ENCODE measurements at places on chromosomes 4 and X.

GRCh38 chrX:40078489-40079227, 19.1 kb downstream of the BCOR start:
- no peak for DNase-seq

DNA sequence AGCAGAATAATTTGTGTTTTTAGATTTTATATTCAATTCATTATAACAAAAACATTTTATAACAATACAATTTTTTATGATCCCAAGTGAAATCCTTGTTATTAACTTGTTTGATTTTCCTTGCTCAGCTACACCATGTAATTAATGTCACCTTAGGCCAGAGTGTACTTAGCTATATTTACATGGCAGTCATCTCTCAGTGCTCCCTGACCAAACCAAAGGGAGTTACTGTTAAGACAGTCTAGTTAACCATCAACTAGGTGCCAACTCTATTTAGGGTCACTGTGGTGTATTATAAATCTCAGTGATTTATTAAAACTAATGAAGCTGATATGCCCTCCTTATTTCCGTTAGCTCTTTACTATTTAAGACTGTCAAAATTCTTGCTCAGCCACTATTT, 44.4 kb downstream of the CCDC158 start:
- DNase-seq = no peak

- no peak for DNase-seq
These were observed 44.4 kb downstream of the KIAA0232 start for GRCh38 chr4:6826781-6827508.

GRCh38 chr4:71550220-71551165, 211.7 kb downstream of the SLC4A4 start:
- no peak for DNase-seq

DNA sequence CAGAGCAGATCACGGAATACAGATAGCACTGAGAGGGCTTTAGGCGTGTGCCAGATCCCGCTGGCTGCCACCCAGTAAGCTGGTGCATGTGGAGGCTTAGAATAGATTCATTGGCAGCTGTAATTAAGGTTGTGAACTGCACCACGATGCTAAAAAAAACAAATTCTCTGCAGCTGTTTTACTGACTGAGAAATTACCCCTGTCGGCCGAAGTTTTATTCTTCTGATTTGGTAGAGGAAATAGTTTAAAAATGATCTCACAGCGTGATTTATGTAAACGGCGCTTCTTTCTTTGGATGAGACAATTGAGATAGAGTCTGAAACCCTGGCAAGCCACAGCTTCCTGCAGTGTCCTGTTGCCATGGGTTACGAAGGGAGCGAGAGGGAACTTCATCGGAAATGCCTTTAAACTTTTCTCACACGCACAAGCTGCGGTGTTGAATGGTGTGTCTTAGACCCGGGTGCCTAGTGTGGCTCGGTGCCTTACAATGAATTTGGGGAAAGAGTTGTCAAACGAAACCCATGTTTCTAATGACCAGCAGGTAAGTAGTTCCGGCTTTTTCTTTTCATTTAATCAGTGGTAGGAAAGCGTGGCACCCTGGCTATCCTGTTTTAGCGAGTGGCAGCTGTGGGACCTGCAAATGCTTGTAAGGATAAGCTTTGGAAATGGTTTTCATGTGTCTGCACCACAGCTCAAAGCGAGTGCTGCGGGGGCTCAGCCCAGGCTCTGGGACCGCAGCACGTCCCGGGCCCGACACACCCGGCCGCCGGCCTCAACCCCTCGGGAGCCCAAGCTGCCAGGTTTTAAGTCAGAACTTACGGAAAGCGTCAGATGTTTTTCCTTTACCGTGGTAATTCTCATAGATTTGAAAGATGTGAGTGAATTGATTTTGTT, 71.7 kb upstream of the HGFAC start:
- DNase-seq = peak; percentile 27

DNA sequence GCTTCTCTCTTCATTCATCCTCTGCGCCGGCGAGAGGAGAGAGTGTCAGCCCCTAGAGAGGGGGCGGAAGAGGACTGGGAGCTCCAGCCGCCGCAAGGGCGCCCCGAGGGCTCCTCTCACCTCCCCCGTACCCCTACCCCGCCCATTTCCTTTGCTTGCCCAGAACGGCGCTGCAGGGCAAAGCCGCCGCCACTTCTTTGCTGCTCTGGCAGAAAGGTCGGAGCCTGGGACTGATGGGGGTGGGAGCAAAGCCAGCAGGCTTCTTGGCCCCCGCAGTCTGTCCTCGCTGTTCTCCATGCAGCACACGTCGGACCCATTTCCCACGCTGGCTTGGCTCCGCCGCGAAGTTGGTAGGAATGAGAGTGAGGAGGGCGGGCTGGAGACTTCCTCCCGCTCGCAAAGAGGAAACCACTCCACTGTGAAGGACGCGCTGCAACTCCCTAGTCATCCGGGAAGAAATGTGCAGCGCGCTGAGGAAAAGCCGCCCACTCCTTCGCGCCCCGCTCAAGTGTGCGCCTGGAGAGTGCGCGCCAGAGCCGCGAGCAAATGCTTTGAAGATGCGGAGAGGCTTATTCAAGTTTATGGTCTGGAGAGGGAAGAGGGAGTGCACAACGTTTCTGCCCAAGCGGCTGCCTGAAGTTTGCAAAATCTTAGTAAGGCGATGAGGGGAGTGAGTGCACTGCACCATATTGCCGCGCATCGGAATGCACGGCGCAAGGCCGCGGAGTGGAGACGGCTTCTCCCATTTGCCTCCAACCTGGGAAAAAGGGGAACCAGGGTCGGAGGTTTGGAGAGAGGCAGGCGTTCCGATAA, 2.8 kb upstream of the PCDH7 start:
- DNase-seq = peak; percentile 76

DNA sequence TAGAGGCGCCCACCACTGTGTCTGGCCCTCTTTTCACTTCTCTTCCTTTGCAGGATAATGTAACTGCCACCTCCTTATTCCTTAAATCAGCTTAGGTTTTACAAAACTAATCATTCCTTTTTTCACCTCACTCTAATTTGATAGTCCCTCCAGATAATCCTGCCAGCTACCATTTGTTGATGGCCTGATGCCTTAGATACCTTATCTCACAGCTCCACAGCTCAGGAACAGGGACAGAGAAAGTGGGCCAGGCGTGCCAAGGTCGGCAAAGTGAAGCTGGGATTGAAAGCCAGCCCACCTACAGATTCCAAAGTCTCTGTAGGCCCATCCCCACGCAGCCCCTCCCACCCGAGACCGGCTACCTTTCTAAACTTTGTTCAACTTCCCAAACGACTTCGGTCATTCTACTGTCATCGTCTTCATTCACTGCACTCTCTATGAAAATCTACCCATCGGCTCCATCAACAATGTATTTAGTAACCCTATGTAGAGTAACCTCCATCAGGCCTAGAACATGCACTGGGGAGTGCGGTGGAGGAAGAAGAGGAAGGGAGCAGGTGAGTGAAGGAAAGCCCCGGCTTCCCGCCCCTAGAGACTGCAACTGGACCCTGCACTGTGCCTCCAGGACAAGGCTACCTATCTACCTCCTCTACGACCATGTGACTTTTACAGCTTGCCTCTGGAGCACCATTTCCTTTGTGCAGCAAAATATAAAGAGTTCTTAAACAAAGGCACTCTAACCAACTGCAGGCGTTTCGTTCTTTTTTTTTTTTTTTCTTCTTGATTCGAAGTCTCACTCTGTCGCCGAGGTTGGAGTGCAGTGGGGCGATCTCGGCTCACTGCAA, 1.5 kb downstream of the CASP6 start:
- no peak for DNase-seq

DNA sequence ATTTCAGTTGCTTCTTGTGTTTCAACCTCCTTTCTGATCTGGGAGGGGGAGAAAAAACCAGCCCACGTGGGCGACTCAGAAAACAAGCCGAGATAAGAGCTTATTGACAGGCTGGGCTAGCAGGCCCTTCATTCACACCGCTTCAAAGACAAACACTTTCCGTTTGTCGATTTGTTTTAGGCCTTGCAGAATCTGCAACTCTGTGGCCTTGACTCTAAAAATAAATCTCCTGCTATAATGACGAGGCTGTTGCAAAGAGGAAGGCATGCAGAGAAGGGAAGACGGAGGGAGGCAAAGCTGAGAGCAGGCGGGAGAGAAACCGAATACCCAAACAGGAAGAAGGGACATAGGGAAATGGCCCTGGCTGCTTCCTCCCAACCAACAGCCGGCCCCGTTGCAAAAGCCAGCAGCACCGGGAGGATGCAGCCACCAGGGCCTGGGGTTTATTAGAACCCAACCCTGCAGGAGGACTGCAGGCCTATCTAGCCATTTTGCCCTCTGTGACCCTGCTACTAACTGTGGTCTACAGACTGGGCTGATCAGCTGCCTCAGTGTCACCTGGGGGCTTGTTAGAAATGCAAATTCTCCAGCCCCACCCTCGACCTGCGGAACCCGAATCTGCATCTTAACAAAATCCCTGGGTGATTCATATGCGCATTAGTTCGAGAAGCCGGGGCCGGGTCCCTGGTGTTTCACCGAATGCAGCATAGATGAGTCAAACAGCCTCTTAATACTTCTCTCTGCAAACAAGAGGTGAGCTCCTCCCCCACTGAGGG, 325.5 kb downstream of the BCOR start:
- DNase-seq = no peak

DNA sequence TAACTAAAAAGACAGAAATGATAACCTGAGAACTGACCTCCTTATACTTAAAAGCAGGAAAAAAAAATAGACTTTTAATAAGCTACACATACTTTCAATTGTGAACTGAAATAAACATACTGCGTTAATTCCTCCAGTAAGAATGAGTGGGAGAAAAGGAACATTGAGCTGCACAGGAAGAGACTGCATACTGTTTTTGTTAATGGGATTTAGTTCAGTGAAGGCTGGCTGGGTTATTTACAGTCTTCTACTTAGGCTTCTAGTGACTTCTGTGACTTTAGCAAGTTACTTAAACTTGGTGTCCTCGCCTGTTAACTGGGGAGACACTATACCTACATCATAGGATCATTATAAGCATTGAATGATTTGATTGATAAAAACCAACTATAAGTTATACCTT, 213.3 kb downstream of the EPHA5 start:
- DNase-seq = no peak

DNA sequence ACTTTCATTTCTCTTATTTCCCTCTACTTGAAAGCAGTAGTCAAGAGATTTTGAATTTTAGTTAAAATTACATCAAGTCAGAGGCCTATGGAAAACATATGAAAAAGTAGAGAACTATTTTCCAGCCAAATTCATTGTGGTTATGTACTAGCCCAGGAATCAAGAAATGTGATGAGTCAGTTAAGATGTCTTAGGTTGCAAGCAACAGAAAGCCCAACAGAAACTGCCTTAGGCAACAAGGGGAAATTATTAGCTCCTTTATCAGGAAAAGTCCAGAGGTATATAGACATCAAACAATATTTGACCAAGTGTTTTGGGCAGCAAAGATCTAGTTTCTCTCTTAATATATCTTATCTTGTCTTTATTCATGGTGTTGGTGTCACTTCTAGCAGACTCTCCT, 37.8 kb upstream of the FRMD7 start:
- DNase-seq = no peak

GRCh38 chr4:7132730-7133582, 59.4 kb upstream of the SORCS2 start:
- DNase-seq = no peak

GRCh38 chr4:53015681-53016080, 153.6 kb downstream of the RASL11B start:
- no peak for DNase-seq

- DNase-seq = no peak
These were observed 113.0 kb upstream of the DCLK2 start for GRCh38 chr4:149965206-149965605.

GRCh38 chrX:57643698-57644097, 36.4 kb downstream of the NLRP2B start:
- no peak for DNase-seq

GRCh38 chr4:99413140-99413539, 22.0 kb downstream of the ADH7 start:
- DNase-seq = no peak

- no peak for DNase-seq
These were observed 1.1 kb upstream of the EDNRA start for GRCh38 chr4:147479786-147480185.

GRCh38 chrX:36241397-36241796, 321.9 kb downstream of the CFAP47 start:
- no peak for DNase-seq

- DNase-seq = no peak
These were observed 15.2 kb downstream of the PDLIM3 start for GRCh38 chr4:185520119-185520518.

GRCh38 chr4:159383562-159383931, 280.7 kb downstream of the RAPGEF2 start:
- DNase-seq = no peak

- DNase-seq = no peak
These were observed 33.2 kb downstream of the TRIML2 start for GRCh38 chr4:188076169-188076568.

- no peak for DNase-seq
These were observed 4.1 kb downstream of the ZNF827 start for GRCh38 chr4:145934434-145935047.

DNA sequence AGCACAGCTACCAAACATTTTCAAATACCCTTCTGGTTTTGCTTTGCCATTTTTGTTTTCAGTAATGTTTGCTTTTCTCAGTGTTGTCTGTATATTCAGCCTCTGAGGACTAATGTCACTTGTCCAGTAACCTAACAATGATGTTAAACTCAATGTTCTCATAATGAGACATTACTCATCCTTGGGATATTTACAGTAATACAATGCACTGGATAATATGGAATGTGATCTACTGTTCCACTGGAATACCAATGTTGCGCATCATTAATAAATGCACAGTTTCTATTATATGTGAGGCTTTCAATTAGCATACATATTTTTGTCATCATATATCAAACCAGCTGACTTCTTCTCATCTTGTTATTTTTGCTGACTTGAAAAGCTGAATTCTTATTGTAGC, 259.1 kb downstream of the SH2D1A start:
- no peak for DNase-seq

- DNase-seq = no peak
These were observed 761.5 kb upstream of the GRIA3 start for GRCh38 chrX:122422547-122422946.
